ENCODE measurements at places on chromosomes 6 and 20.

- DNase-seq: no peak
These were observed 159.5 kb upstream of the PTPN1 start for GRCh38 chr20:50350510-50351249.

- no peak for DNase-seq
These were observed 67.6 kb downstream of the PSMG4 start for GRCh38 chr6:3326184-3326971.

DNA sequence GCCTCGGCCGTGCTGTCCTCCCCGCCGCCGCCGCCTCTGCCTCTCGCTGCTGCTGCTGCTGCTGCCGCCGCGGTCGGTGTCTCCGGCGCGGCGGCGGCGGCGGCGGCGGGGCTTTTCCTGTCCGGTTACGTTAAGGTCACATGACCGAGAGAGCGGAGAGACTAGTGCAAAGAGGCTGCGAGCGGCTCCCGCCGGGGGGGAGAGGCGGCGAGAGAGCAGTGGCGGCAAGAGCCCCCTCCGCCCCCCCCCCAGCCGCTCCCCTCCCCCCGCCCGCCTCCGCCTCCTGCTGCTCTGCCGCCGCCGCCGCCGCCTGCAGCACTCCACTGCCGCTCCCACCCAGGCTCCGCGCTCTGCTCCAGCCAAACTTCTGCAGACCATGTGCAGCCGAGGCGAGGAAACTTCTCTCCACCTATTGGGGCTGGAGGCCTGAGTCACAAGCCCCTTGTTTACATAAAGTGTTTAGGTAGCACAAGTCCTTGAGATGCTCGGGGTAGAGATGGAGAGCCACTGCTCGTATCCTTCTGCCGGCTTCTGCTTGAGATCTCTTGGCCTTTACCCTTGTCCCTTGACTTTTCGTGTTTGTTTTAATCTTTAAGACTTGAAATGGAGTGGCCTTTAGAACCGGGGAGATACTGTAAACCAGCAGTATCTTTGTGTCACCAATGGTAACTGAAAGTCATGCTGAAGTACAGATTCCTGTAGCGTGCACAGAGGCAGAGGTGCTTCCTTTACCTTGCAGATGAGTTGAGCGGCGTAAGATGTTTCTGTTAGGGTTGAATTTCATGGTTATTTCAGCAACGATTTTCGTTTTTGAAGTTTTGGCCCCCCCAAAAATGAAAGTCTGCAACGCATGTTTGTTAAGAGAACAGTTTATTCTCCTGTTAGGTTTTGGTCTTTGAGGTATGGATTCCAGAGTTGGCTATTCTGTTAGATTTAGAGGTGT lies at the start of gene ZBTB2:
Gene ZBTB2, minus strand, starts transcription at position 89 of the 943 bp plus-strand sequence. CDS start 17,922 bp downstream, outside the sequence.
- DNase-seq: peak; percentile 86

DNA sequence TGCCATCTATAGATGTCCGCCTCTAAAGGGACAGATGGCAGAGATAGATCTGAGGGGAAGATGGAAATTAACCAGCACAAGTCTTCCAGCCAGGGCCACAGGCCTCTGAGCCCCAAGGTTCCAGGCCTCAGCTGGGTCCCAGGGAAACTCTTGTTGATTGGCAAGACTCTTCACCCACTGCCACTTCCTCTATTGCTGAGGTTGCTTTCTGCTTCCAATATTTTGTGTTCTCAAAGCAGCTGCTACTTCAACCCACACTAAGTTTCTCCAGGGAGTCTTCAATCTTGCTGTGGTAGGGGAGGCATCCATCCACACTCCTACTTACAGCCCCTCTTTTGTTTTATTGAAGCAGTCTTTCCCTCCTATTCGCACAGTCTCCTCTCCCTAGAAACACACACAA lies 36.4 kb upstream of the SASH1 start:
- no peak for DNase-seq

DNA sequence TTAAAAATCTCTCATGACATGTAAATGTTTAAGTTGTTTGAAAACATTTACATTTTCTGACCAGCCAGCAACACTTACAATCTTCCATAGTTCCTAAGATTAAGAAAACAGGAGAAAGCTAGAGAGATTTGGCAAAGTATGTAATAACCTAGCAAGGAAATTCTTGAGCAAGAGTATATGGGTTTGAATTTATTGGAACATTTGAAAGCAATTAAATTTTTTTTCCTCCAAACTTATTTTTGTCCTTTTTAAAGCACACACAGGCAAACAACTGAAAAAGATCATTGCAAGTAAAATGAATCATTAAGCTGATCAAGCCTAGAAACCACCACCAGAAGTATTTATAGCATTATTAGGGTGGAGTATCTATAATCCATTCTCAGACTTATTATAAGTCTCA lies 20.1 kb upstream of the ZNF217 start:
- no peak for DNase-seq

GRCh38 chr20:42531508-42531961 lies 658.2 kb downstream of the PTPRT start:
- DNase-seq: peak; percentile 1

DNA sequence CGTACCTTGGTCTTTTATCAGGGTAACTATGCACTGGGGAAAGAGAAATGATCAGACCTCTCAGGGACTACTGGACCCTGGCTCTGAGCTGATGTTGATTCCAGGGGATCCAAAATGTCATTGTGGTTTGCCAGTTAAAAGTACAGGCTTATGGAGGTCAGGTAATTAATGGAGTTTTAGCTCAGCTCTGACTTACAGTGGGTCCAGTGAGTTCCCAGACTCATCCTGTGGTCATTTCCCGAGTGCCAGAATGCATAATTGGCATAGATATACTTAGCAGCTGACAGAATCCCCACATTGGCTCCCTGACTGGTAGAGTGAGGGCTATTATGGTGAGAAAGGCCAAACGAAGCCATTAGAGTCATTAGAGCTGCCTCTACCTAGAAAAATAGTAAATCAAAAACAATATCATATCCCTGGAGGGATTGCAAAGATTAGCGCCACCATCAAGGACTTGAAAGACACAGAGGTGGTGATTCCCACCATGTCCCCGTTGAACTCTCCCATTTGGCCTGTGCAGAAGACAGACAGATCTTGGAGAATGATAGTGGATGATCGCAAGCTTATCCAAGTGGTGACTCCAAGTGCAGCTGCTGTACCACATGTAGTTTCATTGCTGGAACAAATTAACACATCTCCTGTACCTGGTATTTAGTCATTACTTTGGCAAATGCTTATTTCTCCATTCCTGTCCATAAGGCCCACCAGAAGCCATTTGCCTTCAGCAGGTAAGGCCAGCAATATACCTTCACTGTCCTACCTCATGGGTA lies 152.4 kb downstream of the THBS2 start:
- peak; percentile 87 for DNase-seq

- no peak for DNase-seq
These were observed 96.0 kb downstream of the MAP3K5 start for GRCh38 chr6:136696238-136696637.

GRCh38 chr6:46676604-46677313 lies 10.9 kb upstream of the TDRD6 start:
- DNase-seq: no peak

- peak; percentile 27 for DNase-seq
These were observed 89.2 kb downstream of the TXNDC5 start for GRCh38 chr6:7821426-7821825.

- peak; percentile 42 for DNase-seq
These were observed 127.2 kb upstream of the TAB2 start for GRCh38 chr6:149190224-149190831.

DNA sequence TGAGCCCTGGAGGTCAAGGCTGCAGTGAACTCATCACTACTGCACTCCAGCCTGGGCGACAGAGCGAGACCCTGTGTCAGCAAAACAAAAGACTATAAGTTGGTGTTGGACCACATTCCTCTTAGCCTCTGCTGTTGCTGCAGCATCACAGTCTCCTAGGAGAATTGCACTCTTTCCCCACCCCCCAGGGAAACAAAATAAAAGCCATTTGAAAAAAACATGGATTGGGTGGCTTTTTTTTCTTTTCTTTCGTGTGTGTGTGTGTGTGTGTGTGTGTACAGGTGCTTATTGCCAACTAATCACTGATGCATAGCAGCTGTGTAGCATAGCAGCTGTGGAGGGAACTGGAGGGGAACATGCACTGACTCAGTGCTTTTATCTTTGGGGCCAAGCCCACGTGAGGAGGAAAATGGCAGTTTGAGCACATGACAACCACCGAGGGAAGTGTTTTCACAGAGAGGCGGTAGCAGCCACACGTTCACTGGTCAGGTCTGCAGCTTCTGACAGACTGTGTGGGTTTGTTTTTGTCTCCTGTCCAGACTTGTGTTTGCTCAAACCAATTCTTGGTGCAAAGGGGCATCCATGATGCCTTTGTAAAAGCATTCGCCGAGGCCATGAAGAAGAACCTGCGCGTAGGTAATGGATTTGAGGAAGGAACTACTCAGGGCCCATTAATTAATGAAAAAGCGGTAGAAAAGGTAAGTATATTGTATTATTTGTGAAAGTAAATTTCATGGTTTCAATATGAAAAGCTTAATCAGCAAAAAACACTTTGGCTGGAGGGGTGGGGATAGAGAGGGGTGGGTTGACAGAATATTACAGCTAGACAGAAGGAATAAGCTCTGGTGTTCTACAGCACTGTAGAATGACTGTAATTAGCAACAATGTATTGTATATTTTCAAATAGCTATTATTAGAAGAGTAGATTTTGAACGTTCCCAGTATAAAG lies 27.7 kb downstream of the ALDH5A1 start:
- DNase-seq: no peak
